Adrenal gland (tissue), 19 donors: ENCODE measurements at places on chromosomes 3 and 15. TPM values are rescaled to one million over a fixed set of nuclear protein-coding genes. Genes with fewer than 3 reads are reported as not detected.

The FAN1 gene
- 17.8 TPM for total RNA-seq

The DUOXA1 gene
- total RNA-seq: 5.7 TPM

The CNTN4 gene
- 1.1 TPM for total RNA-seq

The SI gene
- total RNA-seq: not detected

The GAP43 gene
- total RNA-seq: 0.74 TPM

The SPATA12 gene
- total RNA-seq: not detected

The DNAJA4 gene
- 23.6 TPM for total RNA-seq

The FBXO40 gene
- total RNA-seq: not detected

The CPNE9 gene
- total RNA-seq: 1.8 TPM
